ENCODE measurements at places on chromosomes 13 and 19.

GRCh38 chr19:51439021-51439465, 19.2 kb downstream of the SIGLEC8 start:
- no peak for DNase-seq

- no peak for DNase-seq
Measured at GRCh38 chr13:49307365-49307764, 59.6 kb downstream of the CDADC1 start.

- DNase-seq, result no peak
Measured at GRCh38 chr13:83878691-83879430, 3.4 kb downstream of the SLITRK1 start.

- no peak for DNase-seq
Measured at GRCh38 chr19:4059453-4059871, 7.2 kb downstream of the ZBTB7A start.

- DNase-seq, result no peak
Measured at GRCh38 chr19:48296963-48297734, 27.3 kb downstream of the ZNF114 start.

DNA sequence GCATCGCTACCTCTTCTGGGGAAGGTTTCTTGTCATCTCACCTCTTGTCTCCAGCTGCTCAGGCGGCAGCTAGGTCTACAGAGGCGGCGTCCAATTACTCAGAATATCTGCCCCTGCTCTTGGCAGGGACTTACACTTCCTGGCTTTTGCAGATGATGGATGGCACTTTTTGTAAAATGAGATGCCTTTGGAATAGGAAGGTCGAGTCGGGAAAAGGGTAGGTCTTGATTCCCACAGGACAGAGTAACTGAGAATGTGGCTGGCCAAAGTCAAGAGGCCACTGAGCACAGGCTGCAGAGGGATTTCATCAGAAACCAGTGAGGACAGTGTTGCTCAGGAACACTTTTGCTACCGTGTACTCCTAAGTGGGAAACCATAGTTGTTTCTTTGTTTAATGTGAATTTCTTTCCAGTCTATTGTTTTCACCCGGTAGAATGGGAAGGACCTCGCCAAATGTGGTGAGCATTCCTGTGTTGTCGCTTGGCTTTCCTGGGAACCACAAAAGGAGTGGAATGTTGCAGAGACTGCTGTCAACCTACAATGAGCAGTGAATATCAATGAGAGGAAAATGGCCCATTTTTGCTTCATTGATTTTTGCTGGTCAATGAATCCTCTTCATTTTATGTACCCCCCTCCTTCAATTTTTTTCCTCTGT, 383.7 kb downstream of the HS6ST3 start:
- no peak for DNase-seq

GRCh38 chr13:51800486-51800885, 3.5 kb downstream of the DHRS12 start:
- no peak for DNase-seq

GRCh38 chr19:47110521-47111005, 3.0 kb downstream of the ZC3H4 start:
- DNase-seq, result no peak

DNA sequence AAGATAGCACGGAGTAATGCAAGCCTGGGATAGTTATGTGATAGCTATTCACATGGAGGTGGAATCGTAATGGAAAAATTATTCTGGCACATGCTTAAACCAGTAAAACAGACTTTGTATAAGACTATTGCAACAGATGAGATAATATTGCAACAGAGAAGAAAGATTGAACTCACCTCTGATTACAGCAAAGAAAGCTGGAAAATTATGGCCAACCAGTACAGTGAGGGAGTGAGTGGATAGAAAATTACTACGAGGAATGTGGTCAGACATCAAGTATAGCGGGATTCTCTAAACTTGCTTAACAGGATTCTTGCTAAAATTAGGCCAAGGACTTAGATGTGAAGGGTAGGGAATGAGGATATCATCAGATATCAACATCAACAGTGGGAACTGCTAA, 397.6 kb upstream of the KLHL1 start:
- DNase-seq, result no peak

Measured in central memory CD8-positive, alpha-beta T cell (primary cell).